ENCODE measurements at places on chromosomes 12 and 14.

DNA sequence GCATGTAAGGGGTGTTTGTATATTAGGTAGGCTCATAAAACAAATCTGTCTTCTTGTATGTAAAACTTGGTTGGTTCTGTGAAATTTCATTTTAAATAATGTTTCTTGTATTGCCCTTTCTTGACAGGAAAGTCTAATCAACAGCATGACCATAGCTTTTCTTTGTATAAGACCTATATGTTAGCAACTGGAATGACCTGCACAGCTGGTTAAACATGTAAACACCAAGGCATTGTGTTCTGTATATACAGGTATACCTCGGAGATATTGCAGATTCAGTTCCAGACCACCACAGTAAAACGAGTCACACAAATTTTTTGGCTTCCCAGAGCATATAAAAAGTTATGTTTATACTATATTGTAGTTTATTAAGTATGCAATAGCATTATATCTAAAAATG, 183.6 kb downstream of the ERC1 start:
- DNase-seq = no peak

DNA sequence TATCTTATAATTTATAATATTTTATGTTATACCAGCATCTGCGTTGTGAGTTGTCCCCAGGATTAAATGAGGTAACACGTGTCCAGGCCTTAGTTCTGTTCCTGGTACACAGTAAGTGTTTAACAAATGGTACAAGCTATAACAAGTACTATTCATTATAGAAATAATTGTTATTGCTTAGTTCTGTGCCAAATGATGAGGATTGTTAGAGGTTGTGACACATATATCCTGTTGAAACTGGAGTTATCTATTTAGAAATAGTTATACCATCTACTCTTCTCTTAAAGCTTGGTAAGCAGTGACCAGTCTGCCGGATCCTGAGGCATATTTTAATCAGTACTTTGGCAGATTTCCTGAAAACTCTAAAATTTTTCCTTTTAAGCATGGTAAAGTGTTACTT, 1066.5 kb downstream of the TMTC2 start:
- no peak for DNase-seq

DNA sequence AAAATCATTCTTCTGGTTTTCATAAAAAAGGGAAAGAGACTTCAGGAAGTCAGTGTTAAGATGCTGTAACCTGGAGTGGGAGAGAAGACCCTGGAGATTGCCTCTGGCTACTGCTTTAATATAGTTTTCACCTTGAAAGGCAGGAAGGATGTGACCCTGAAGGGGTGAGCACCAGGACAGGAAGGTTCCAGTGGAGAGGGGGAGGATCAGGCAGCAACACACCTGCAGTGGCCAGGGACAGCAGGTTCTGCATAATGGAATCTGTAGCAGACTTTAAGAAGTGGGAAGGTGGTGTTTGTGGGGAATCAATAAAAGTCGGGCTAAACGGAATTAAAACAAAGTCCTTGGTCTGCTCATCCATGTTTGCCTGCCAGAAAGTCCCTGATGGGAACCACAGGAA, 6.3 kb upstream of the HEATR5A start:
- DNase-seq = no peak

- DNase-seq = no peak
Measured at GRCh38 chr12:1533205-1533601, 61.2 kb downstream of the FBXL14 start.

- no peak for DNase-seq
Measured at GRCh38 chr12:107917912-107918800, 143.7 kb downstream of the ASCL4 start.

GRCh38 chr12:15256761-15257160, 35.5 kb upstream of the RERG start:
- no peak for DNase-seq
